ENCODE measurements at places on chromosomes 5 and 9.

- DNase-seq, result no peak
These were observed 77.1 kb upstream of the SUSD1 start for GRCh38 chr9:112252194-112252593.

- DNase-seq, result no peak
These were observed 7.3 kb downstream of the FBP2 start for GRCh38 chr9:94586316-94586715.

DNA sequence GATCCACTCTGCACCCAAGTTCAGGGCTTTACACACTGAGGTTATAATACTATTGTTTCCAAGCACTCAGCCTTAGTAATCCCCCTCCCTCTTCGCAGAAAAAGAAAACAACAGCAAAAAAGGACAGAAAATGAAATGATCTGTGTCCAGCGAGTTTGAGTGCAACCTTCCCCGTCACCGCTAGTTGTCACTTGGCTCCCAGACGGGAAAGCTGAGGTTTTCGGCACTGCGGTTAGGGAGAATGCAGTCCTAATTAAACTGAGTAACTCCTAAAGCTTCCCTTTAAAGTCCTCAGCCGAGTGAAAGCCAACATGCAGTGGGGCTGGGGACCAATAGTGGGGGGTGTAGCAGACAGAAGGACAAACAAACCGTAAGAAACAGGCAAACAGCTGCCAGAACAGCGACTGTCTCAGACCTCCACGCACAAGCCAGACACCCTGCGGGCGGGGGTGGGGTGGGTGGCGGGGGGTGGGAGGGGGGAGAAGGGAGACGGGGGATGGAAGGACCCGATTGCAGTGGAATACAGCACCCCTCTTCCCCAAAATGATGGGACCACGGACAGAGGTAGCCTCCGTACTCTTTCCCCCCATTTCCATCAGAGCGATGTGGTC lies 680 bp downstream of the GLRA1 start:
- no peak for DNase-seq

DNA sequence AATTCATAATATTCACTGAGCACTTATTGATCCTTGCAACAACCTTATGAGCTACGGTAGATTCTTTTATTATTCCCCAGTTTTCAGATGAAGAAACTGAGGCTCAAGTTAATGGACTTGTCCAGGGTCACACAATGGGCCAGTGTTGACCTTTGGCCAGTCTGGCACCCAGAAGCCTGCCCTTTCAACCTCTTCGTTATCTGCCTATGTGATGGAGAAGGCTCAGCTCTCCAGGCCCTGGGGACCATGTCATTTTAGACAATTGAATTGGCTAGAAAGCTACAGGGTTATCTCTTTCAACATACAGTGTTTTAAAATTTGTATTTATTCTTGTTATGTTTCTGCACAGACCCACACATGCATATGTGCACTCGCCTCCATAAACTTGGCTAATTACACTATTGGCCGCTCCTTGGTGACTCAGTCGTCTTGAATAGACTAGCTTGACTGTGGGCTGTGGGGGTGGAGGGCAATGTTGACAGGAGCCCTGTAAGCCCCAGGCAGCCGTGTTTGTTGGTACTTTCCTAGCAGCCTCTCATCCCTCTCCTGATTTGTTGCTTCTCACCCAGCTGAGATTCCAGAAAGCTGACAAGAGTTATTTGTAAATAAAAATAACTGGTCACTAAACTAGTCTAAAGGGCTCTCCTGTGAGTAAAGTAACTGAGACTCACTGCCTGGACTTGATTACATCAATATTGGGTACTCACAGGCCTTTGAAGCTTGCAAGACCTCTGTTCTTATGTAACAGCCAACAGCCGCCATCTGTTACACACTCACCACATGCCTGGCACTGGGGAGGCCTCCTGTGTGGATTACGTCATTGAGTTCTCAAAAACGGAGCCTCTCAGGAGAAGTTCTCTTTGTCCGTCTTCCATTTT lies 8.5 kb upstream of the ANGPTL2 start:
- DNase-seq, result peak; percentile 94

DNA sequence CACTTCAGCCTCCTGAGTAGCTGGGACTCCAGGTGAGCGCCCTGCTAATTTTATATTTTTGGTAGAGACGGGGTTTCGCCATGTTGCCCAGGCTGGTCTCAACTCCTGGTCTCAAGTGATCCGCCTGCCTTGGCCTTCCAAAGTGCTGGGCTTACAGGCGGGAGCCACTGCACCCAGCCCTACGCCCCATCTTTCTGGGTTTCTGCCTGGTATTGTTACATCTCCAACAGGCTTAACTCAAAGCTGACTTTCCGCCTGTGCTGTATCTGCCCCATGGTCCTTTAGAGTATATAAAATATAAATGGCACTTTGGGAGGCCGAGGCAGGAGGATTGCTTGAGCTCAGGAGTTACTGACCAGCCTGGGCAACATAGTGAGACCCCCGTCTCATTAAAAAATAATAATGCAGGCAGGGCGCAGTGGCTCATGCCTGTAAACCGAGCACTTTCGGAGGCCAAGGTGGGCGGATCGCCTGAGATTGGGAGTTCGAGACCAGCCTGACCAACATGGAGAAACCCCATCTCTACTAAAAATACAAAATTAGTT lies 36.5 kb upstream of the GLDC start:
- no peak for DNase-seq

- DNase-seq, result peak; percentile 74
These were observed 829 bp downstream of the ANXA1 start for GRCh38 chr9:73152543-73152844.

GRCh38 chr9:106218427-106218826 lies 524.1 kb downstream of the TMEM38B start:
- DNase-seq, result no peak

DNA sequence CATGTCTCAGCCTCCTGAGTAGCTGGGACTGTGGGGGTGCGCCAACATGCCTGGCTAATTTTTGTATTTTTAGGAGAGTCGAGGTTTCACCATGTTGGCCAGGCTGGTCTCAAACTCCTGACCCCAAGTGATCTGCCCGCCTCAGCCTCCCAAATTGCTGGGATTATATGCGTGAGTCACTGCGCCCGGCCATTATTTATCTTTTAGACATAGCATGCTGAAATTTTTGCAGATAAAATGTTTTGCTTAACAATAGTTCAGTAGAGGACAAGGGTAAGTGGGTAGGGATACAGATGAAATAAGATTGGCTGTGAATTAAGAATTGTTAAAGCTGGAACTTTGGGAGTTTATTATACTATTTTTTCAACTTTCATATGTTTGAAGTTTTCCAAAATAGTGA lies 150.8 kb upstream of the GRHPR start:
- peak; percentile 45 for DNase-seq

DNA sequence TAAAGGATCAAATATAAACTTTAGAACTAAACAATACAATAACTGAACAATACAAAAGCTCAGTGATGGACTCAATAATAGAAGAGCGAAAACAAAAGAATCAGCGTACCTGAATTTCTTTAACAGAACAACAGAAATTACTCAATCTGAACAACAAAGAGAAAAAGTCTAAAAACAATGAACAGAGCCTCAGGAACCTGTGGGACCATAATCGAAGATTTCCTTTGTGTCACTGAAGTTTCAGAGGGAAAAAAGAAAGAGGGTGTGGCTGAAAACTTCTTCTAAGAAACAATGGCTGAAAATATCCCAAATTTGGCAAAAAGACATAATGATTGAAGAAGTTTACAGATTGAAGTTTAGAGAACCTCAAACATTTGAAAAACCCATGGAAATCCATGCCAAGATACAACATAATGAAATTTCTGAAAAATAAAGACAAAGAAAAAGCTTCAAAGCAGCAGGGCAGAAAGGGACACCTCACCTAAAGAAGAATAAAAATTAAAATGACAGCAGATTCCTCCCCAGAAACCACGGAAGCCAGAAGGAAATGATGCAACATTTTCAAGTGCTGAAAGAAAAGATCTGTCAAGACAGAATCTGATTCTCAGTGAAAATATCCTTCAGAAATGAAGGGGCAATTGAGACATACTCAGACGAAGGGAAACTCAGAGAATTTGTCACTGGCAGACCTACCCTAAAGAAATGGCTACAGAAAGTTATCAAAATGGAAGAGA lies 288.8 kb downstream of the ARL15 start:
- peak; percentile 61 for DNase-seq

DNA sequence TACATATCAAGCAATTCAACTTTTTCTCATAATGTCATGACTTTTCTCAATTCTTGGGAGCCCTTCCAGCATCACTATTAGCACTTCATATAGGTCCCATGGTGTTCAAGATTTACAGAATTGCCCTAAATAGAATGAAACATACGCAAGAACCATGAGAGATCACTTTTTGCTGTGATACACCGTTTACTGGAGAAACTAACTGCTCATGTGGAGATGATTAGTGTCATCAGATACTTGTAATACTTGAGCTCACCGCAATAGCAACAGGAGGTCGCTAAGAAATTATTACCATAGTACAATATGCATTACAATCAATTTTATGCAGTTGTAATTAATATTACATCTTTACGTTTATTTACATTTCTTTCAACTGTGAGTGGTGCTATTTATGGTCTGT lies 4.8 kb upstream of the PCSK5 start:
- no peak for DNase-seq

GRCh38 chr9:77582525-77582924 lies 65.6 kb downstream of the GNA14 start:
- DNase-seq, result no peak

DNA sequence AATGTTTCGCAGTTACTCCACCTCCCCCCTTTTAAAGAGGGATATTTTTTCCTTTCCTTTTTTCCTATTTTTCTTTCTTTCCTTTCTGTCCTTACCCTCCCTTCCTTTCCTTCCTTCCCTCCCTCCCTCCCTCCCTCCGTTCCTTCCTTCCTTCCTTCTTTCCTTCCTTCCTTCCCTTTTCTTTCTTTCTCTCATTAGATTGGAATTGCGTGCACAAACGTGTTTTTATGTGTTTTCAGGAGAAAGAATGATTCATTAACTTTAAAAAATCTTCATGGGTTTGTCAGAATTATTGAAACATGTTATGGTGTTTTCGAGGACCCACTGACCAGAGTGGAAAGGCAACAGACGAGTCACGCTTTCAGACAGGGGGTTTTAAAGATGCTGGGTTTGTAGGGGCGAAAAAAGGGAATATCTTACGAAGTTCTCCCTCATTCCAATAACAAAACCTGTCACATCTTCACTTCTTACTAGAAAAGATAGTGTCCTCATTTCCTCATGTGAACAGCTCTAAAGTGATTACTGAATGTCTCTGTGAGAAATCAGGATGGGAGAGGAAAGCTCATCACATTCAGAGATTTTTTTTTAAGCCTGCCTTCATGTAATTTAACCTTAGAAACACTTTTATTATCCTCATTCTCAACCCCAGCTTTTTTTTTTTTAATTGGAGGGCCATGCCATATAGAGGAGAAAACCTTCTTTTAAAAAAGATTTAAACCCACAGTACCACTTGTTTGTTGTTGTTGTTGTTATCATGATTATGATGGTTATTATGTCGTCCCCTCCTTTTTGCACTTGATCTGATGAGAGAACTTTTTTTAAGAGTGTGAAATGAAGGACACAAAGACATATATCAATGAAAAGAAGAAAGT lies 21.9 kb downstream of the NR2F1 start:
- no peak for DNase-seq

- peak; percentile 92 for DNase-seq
These were observed 93.2 kb downstream of the GLIS3 start for GRCh38 chr9:4206718-4207117.

DNA sequence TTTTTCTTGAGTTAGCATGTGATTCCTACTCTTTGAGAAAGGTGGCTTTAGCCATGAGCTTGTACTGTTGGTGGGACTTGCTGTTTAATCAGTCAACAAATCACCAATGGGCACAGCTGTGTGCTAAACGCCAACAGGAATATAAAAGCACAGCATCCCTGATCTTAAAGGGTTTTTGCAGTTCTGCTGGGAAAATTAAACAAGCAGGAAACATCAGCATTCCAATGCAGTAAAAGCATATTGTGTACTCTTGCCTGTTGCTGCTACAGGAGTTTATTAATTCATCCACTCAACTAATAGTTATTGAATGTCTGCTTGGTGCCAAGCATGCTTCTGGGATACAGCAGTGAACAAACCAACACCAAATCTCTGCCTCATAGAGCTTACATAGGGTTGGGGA lies 27.4 kb upstream of the F2RL1 start:
- peak; percentile 52 for DNase-seq

GRCh38 chr9:77601476-77602099 lies 46.5 kb downstream of the GNA14 start:
- DNase-seq, result no peak

DNA sequence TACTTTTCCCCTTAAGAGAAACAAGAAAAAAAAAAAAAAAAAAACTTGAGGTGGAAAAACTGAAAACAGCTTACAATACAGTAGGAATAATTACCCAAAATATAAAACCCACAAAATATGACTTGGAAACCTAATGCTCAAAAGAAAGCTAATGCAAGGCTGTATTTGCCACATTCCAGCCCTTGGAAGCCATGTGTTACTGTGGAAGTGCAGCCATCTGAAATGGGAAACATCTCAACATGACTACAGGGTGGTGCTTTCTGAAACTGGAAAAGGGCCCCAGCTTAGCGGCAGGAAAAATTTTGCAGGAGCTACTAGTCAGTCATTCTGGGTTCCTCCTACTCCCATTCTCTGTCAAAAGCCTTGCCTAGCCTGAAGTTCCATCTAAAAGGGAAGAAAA lies 20.4 kb downstream of the CDK5RAP2 start:
- no peak for DNase-seq

DNA sequence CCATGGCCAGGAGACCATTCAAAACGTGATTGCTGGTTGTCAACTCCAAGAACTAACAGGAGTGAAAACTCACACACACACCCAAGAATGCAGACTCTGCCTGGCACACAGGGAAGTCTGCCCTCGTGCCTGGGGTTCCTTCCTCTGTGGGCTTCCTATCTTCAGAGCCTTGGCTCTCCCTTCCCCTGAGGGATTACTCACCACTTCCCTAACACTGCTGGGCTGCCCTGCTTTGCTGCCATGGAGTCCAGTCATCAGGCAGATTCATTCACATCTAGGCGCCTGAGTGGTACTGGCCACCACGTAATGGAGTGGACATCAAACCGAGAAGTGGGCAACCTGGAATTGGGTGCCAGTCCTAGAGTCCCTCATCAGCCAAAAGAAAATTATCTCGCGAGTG lies 76.4 kb upstream of the PRSS3 start:
- peak; percentile 49 for DNase-seq

DNA sequence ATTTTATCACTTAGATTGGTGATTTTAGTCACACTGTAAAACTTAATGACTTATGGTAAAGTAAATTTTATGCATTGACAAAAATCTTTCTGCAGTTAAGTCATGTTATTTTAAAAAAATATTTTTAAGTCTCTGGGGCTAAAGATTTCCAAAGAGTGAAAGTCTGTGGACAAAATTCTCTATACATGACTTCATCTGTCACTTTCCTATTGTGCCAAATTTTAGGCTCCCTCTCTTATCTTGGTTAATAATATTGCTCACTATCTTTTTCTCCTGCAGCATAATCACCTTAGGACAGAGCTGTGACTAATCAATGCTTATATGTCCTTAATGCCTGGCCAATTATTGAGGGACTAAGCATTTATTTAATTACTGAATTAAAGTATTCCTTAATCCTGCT lies 15.2 kb downstream of the LURAP1L start:
- no peak for DNase-seq

GRCh38 chr5:1417586-1418225 lies 27.5 kb downstream of the SLC6A3 start:
- no peak for DNase-seq

GRCh38 chr9:1591310-1591709 lies 423.8 kb upstream of the SMARCA2 start:
- DNase-seq, result no peak

- DNase-seq, result peak; percentile 14
These were observed 122.5 kb downstream of the COL23A1 start for GRCh38 chr5:178467568-178468195.
